Testis (tissue), 5 donors: ENCODE measurements at places on chromosomes 11 and 22.

DNA sequence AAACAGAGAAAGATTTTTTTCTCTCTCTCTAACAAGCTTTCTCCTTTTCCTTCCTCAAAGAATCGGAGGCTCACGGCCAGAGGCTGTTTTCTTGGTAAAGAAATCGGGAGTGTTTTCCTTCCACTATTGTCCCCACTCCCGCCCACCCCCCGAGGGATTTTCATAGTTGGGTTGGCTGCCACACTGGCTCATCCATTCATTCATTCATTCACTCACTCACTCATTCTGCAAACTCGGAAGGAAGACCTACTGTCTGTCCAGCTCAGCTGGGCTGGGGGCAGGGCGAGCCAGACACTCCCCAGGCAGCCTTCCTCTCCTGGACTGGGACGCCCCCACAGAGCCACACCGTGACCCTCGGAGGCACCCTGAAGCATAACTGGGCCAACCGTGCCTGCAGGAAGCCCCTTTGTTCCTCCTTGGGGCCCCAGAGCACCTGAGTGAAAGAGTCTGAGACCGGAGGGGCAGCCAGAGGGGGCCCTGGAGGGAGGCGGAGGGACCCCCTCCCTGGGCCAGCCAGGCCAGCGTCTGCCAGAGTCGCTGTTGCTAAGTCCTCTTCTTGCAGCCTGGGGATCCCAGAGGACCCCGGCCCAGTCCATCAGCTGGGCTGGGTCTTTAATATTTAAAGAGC lies 17.0 kb downstream of the CDKN1C start:
- DNase-seq: no peak

- DNase-seq: no peak
These were observed 68.9 kb downstream of the NECTIN1 start for GRCh38 chr11:119659971-119660723.

DNA sequence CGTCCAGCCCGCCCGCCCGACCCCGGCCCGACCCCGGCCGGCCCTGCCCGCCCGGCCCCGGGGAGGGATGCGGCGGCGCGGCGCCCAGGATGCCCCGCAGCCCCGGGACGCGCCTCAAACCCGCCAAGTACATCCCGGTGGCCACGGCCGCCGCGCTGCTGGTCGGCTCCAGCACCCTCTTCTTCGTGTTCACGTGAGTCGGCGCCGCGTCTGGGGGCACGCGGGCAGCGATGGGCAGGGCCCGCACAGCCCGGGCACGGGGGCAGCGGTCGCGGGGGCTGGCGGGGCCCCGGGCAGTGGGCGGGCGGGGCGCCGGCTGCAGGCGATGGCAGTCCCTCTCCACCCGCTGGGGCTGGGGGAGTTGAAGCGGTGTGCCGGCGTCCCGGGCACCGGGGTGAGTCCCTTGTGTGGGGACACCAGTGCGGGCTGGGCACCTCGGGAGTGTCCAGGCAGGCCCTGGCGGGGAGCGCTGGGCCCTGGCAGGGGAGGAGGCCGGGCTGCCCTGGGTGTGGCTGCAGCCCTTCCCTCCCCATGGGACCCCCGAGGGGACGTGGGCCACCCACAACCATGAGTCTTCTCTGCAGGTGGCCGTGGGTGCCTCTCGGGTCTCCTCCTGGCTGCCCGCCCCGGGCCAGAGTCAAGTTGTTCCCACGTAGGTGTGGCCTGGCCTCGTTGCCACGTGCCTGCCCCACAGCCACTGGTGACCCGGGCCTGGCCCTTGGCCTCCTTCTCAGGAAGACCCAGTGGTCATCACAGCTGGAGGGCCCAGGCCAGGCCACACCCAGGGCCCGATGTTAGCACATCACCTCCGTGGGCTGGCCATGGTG lies 468 bp downstream of the ZDHHC8 start:
- DNase-seq: no peak

DNA sequence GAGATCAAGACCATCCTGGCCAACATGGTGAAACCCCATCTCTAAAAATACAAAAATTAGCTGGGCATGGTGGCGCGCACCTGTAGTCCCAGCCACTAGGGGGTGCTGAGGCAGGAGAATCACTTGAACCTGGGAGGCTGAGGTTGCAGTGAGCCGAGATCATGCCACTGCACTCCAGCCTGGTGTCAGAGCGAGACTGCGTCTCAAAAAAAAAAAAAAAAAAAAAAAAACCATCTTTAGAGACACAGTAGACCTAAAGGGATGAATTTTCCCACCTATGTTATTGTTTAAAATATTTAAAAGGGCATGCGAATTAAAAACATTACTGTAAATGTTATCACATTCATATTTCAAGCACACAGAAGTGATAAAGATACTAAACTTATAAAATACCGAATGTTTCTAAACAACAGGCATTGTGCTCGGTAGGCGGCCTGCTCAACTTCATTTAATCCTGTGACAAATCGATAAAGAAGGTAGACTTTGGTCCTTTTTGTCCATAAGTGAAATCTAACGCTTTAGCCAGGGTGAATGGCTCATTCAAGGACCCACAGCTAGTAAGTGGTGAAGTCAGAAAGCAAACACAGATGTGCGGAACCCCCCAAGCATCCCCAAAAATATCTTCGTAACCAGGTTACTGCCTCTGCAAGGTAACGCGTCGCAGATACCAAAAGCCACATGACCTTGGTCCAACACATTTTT lies 16.1 kb downstream of the NCAPD3 start:
- peak; percentile 67 for DNase-seq

DNA sequence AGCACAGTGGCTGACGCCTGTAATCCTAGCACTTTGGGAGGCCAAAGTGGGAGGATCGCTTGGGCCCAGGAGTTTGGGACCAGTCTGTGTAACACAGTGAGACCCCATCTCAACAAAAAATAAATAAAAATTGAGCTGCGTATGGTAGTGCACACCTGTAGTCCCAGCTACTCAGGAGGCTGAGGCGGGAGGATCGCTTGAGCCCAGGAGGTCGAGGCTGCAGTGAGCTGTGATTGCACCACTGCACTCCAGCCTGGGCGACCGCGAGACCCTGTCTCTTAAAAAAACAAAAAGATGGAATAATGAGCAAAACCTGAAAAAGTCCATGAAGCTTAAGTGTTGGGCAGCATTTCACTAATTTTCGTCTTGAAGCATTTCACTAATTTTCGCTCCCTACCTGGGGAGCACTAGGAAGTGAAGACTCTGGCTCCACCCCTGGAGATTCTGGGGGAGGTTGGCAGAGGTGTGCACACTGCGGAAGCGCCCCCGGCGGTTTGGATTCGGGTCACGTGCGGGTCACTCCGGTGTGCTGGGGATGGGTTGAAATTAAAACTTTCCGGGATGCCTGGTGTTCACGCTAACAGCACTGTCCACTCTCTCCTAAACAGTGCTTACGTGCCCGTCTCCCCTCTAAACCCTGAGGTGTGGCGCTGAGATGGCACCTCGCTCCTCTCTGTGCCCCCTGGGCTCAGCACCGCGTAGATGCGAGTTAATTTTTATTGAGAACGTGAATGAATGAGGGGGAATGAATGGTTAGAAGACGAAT lies 906 bp upstream of the NAA40 start:
- DNase-seq: no peak

GRCh38 chr11:116732271-116733042 lies 40.3 kb downstream of the BUD13 start:
- peak; percentile 84 for DNase-seq

- DNase-seq: no peak
These were observed 60.6 kb upstream of the RAB1B start for GRCh38 chr11:66207816-66208215.

GRCh38 chr22:40426594-40427333 lies 56.4 kb downstream of the SGSM3 start:
- DNase-seq: no peak

- peak; percentile 15 for DNase-seq
These were observed 176.0 kb downstream of the ARHGAP42 start for GRCh38 chr11:100863080-100863581.

GRCh38 chr11:66787934-66788758 lies 55.1 kb upstream of the RCE1 start:
- no peak for DNase-seq

GRCh38 chr11:13064593-13064992 lies 55.5 kb downstream of the RASSF10 start:
- no peak for DNase-seq

- no peak for DNase-seq
These were observed 453.9 kb downstream of the ETS1 start for GRCh38 chr11:128133501-128133900.

- DNase-seq: no peak
These were observed 1528.5 kb downstream of the BRD1 start for GRCh38 chr22:48299124-48299523.

DNA sequence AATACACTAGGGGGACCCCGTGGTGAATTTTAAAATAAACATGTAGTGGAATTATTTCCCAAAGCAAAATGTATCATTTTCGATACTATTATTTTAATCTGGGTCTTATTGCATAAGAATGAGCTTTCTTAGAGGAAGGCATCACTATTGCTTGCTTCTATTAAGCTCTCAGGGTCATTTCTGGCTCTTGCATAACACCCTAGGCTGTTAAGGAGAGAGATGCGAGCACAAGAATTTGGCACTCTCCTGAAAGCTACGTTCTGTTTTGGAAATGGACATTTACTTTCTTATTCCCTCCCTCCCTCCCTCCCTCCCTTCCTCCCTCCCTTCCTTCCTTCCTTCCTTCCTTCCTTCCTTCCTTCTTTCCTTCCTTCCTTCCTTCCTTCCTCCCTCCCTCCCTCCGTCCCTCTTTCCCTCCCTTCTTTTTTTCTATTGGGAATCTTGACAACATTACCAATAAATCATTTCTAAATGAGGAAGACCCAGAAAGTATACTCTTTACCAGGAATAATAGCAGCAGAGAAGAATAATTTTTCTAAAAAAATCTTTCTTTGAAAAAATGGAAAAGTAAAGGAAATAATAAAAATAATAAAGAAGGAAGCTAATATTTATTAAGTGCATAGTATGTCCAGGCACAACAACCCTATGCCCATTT lies 83.6 kb upstream of the BDNF start:
- no peak for DNase-seq

DNA sequence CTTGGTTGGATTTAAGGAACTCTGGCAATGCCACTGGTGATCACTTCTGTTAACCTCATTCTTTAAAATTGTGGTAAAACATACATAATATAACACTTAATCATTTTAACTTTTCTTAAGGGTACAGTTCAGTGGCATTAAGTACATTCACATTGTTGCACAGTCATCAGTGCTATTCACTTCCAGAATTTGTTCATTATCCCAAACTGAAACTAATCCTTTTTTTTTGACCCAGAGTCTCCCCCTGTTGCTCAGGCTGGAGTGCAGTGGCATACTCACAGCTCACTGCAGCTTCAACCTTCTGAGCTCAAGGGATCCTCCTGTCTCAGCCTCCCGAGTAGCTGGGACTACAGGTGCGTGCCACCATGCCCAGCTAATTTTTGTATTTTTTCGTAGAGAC lies 10.6 kb downstream of the ELF5 start:
- no peak for DNase-seq

- DNase-seq: peak; percentile 71
These were observed 23.9 kb upstream of the MICAL2 start for GRCh38 chr11:12086271-12087074.

DNA sequence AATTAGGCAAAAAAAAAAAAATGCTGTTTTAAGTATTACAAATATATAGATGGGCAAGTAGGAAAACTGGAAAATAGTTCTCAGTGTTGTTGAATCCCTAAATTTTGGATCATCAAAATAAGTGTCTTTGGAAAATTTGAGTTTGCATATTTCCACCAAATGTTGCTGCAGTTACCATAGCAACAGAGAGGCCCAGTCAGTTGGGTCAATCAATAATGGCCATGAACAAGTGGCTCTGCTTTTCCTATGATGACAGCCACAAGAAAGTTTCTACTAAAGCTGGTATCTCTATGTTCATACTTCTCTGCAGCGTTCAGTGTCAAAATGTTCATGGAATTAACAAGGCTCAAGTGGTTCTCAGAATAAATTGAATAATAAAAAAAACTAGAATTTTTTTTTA lies 79.1 kb downstream of the SERGEF start:
- DNase-seq: no peak

GRCh38 chr22:36247955-36248354 lies 5.0 kb upstream of the APOL1 start:
- DNase-seq: no peak

GRCh38 chr22:21568347-21569075 lies 997 bp downstream of the UBE2L3 start:
- DNase-seq: peak; percentile 38

DNA sequence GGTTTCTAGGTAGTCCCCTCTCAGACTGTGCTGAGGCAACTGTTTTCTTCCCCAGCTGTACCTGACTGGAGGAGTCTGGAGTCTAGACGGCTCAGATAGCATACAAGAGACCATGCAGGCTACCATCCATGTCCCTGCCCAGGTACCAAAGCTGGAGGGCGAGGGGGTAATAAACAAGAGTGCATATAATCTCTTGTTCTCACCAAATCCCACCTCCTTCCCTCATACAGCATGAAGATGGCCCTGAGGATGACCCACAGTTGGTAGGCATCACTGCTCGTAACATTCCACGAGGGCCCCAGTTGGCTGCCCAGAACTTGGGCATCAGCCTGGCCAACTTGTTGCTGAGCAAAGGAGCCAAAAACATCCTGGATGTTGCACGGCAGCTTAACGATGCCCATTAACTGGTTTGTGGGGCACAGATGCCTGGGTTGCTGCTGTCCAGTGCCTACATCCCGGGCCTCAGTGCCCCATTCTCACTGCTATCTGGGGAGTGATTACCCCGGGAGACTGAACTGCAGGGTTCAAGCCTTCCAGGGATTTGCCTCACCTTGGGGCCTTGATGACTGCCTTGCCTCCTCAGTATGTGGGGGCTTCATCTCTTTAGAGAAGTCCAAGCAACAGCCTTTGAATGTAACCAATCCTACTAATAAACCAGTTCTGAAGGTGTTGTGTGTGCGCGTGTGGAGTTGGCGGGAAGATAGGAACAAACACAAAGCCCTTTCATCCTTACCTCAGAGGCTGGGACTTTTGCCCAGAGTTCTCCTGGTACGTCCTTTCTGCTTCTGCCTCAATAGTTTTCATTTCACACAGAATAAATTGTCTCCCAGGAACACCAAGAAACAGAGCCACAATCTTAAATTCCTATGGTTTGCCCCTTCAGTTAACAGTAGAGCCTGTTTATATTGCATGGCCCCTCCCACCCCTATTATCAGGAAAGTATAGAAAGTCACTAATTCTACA lies 8.5 kb downstream of the HMBS start:
- no peak for DNase-seq

DNA sequence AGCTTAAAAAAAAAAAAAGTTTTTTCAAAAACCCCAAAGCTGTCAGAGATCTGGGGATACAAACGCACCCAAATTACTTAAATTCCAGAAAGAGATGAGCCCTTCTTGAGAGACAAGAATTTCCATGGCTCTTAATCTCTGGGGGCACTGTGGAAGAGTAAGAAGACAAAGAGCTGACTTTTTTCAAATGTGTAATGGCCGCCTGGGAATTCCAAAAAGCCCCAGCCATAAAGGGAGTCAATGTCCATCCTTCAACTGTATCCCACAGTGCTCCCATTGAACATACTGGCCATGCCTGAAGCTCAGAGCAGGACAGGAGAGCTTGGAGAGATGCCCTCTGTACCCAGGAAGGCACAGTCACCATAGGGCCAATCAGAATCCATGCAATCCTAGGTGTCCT lies 37.4 kb upstream of the ASPHD2 start:
- DNase-seq: no peak

DNA sequence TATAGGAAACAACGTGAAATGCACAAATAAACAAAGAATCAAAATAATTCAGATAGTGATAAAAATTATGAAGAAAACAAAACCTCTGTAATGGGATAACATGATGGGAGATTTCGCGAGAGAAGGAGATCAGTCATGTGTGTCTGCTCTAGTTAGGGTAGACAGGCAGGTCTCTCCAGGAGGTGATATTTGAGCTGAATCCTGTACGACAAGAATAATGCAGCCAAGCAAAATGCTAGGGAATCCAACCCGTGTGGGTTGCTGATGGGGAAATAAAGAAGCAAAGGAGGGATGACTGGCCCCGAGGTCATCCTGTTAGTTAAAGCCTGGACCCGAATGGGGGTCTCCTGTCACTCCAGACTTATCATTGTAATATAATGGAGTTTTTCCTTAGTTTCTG lies 16.0 kb downstream of the MAML2 start:
- DNase-seq: no peak
